T1000 (cell line): ENCODE measurements at places on chromosomes 2 and 18.

- DNase-seq: no peak
Measured at GRCh38 chr2:230762317-230762896, 49.8 kb downstream of the CAB39 start.

DNA sequence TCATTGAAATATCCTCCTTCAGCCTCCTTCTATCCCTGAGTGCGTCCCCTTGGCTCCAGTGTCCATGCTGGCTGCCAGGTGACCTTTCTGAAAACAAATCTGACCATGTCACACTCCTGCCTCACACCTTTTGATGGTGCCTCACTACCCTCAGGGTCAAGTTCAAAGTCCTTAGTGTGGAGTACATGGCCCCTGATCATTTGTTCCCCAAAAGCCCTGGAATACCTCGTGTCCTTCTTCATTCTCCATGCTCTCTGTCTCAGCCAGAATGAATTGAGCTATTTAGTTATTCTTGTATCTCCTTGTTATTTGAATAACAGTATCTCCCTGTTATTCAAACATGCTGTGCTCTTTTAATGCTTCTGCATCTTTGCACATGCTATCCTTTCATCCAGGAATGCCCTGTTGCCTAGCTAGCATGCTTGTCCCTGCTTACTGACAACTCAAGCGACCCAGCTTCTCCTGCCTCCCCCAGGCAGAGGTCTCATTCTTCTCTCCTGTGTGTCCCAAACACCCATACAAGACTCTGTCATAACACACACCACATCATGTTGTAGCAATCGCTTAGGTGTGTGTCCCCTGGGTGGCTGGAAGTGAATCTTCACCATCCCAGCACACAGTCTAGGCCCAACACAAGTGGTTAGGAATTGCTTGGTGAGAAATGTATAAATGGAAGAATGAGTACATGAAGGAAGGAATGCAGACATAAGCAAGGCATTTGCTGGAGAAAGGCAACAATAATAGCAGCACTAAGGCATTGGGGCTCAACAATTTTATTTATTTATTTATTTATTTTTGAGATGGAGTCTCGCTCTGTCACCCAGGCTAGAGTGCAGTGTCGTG, 144.0 kb downstream of the DDX1 start:
- DNase-seq: no peak

DNA sequence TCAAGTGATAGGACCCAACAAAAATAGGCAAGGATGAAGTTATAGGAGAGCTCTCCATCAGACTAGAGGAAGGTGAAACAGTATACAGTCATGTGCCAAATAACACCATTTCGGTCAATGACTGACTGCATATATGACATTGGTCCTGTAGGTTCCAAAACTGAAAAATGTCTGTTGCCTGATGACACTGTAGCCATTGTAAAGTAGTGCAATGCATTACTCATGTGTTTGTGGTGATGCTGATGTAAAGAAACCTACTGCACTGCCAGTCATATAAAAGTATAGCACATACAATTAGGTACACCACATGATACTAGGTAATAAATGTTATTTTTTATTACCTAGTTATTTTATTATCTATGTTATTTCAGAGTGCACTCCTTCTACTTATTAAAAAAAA, 147.9 kb downstream of the GREB1L start:
- no peak for DNase-seq

DNA sequence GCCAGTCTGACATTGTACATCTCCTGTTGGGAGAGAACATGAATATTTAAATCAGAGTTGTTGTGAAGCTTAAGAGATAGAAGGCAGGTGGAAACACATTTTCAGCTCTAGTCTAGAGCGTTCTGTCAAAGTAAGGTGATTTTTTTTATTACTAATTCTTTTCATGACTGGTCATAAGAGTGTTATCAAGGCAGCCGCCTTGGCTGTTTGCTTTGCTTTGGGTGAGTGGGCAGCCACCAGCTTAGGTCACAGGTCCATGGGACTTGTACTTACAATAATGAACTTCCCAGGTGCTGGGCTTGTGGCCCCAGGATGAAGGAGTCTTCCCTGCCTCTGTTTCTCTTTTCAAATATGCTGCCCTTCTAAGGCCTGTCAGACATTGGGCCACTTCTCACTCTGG, 256.3 kb downstream of the SRBD1 start:
- DNase-seq: no peak

DNA sequence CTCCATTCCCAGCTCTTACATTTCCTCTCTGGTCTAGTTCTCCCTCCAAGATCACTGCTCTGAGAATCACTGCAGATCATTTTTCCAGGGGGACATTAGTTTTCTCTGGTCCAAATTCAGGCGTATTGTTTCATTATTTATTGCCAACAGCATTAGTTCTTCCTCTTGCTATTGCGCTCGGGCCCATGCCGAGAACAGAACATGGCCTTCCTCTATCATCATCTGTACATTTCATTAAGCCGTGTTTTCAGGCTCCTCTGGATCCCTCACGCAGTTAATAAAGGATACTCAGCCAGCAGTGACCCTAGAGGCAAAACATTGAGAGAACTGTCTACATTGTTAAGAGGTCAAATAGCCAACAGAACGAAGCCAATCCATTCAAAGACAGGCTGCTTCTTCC, 63.9 kb downstream of the CCBE1 start:
- DNase-seq: no peak

- DNase-seq: peak; percentile 6
Measured at GRCh38 chr2:236512902-236513435, 56.7 kb upstream of the ACKR3 start.

GRCh38 chr18:111306-112014, 46.9 kb upstream of the USP14 start:
- no peak for DNase-seq

DNA sequence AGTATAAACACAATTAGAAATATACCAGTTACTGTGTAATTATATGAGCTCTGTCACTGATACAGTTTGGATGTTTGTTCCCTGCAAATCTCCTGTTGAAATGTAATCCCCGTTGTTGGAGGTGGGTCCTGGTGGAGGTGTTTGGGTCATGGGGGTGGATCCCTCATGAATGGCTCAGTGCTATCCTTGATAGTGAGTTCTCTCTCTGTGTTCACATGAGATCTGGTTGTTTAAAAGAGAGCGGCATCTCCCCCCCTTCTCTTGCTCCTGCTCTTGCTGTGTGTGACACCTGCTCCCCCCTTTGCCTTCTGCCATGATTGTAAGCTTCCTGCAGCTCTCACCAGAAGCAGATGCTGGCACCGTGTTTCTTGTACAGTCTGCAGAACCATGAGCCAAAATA, 24.1 kb downstream of the MTX2 start:
- no peak for DNase-seq

DNA sequence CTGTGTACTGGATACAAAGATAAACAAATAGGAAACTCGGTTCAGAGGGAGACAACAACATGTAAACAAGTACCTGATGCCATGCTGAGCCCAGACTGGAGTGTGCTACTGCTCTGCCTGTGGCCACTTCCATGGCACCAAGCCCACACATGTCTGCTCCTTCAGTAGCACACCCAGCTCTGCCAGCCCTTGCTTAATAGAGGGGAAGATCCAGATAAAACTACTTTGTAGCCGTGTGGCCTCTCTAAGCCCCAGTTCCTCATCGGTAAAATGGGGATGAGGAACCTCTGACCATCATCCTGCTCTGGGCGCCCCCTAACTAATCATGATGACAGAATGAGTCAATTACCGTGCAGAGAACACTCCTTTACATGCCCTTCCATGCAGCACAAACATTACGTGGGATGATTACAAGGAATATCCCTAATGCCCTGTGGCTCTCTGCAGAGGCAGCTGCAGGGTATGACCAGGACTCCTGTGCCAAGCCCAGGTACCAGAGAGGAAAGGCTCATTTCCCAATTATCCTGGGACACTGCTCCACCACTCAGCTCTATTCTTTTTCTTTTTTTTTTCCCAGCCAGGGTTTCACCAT, 34.9 kb downstream of the DNMT3A start:
- no peak for DNase-seq

DNA sequence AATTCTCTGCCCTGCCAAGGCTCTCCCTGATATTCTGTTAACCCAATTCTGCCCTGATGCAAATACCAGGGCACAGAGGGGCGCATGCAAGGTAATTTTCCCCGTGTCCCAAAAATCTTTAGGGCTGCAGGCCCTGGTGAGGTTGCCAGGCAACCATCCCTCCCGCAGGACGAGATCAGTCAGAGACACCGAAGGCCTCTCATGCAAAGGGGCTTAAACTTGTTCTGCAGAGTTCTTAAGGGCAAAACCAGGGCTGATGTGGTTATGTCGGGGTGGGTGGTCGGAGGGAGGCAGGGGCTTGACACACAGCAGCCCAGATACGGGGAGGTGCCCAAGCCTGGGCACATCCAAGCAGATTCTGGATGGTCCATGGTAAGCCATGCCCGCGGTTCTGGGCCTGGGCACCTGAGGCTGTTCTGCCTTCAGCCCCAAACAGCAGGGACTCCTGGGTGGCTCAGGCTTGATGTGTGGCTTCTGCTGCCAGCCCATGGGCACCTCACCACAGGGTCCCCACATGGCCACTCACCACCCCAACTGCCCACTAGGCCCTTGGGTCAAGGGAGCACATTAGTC, 27.2 kb downstream of the STEAP3 start:
- no peak for DNase-seq

GRCh38 chr2:111157798-111158197, 37.1 kb downstream of the BCL2L11 start:
- DNase-seq: no peak

DNA sequence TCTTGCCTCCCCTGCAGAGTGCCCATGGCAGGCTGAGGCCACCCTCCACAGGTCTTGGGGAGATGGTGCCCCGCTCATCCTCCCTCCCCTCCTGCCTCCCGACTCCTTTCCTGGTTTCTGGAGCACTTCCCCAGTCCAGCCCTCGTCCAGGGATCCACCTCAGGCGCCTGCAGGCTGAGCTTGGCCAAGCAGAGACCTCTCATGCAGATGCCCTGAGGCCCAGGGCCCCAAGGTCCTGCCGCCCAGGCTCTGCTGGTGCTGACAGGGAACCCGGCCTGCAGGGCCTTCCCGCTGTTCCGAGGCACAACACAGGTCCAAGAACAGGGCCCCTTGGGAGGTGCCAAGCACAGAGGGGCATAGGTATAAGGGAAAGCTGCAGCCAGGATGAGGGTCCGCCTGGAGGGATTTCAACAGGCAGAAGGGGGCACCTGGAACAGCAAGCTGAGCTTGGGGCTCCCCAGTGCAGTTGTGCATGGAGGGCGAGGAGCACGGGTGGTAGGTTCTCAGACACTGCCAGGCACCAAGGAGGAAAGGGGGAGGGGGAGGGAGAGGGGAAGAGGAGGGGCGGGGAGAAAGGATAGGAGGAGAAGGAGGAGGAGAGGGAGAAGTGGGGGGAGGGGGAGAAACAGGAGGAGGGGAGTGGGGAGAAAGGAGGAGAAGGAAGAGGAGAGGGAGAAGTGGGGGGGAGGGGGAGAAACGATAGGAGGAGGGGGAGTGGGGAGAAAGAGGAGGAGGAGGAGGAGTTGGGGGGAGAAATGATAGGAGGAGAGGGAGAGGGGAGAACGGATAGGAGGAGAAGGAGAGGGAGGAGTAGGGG, 1.2 kb upstream of the ANO7 start:
- no peak for DNase-seq

DNA sequence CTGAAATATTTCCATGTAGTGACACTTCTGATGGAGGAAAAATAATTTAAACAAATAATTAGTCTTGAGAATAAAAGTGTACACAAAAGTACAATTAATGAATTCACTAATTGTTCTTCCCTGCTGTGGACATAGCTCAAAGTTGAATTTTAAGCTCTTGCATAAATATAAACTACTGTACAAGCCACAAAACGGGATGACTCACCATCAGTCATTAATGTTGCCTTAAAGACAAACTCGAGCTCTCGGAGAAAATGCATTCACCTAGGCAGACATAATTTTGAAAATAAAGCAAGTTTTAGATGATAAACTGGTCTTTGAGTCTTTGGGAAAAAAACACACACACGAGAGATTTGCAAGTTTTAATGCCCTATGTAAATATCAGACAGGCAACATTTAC, 436.4 kb downstream of the ZNF521 start:
- DNase-seq: no peak

DNA sequence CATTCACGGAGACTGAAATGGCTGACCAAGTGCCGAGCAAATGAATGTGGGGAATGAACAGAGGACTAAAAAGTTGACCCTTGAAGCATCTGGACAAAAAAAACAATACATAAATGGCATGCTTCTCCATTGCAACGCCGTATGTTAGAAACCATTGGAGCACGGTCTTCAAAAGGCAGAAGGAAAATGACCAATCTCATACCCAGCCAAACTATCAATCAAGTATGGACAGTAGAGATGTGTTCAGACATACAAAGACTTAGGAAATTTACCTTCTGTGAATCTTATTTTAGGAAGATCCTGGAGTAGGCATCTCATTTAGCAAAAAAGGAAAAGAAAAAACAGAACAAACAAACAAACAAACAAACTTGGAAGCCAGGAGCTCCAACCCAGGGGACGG, 44.5 kb downstream of the HS6ST1 start:
- no peak for DNase-seq

DNA sequence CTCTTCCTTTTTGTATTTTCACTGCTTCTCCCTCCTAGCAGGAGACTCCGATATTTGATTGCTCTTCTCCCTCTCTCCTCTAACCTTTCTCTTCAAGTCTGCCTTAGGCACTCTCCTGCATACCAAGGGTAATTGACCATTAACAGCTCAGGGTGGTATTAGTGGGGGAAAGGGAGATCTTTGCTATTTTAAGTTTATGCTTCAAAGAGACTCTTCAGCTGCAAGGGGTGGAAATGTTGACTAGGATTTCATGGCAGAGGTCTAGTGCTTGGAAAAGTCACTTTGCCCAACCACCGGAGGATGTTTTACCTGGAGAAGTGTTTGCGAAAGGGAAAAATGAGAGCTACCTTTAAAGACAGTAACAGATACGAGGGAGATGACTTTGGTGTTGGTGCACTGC, 453.7 kb downstream of the SLC4A3 start:
- DNase-seq: no peak

DNA sequence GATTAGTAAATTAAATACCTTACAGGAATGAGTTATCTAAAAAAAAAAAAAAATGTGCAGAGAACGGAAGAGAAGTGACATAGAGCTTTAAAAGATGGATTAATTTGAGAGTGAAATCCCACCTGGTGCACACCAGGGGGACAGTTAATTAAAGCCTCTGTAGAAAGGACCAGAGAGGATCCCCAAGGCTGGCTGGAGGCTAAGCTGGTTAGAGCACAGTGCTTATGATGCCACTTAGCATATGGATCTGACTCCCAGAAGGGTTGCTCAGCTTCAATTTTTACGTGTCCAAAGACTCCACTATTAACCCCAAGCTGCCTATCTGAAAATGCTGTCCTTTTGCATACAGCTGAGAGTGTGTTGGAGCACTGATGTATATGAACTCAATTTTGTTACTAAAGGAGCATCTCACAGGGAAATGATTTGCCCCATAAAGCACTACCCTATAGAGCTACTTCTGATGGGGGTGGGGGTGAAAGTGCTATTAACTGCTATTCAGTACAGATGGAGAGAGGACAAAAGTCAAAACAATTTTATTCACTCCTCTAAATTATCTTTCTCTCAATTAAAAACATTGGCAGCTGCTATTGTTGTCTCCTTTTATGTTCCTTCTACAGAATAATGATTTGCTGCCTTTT, 15.2 kb upstream of the SLC8A1 start:
- DNase-seq: no peak
